NCI-H1694 treated with DMSO at 0.1 percent for 48 hours (cell line): ENCODE measurements at places on chromosomes 5 and 9.

- no peak for DNase-seq
Observed at GRCh38 chr9:129336130-129336528, 158.1 kb upstream of the IER5L start.

DNA sequence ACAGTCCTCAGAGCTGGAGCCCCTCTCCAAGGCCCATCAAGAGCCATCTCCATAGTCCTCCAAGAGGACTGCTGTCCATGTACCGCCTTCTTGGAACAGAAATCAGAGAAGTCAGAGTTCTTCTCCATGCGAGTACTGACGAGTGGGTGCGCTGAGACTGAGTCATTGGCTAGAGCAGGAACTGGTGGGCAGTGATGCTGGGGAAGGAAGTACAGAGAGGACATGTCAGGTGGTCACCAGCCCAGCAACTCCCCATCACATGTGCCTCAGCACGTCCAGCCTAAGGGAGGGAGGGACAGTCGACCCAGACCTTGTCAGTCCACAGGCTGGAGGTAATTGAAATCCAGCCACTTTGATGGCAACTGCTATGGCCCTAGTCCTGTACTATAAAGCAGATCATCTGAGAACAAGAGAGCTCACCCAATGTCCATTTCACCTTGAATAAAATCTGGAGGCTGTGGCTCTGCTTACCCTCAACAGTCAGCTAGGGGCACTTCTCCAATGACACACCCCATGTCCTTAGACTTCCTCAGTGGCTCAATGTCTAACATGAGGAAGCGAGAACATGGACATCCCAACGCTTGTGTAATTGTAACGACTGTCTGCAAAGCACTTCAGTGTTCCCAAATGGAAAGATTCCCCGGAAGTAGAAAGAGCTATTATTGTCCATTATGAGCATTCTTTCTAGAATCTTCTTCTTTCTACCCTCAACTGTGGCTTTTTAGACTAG is 15.0 kb upstream of the FBP1 start:
- DNase-seq = no peak

DNA sequence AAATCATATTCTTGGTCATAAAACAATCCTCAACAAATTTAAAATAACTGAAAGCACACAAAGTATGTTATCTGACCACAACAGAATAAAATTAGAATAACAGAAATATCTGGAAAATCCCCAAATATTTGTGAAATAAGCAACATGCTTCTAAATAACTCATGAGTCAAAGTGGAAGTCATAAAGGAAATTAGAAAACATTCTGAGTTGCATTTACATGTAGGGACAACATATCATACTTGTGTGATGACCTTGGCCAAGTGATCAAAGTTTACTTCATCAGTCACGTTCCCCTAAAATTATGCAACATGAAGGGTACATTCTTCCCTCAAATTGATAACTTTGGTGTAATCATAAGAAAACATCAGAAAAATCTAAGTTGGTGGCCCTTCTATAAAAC is 64.7 kb downstream of the CSF2 start:
- no peak for DNase-seq

GRCh38 chr5:178489271-178489976 is 100.8 kb downstream of the COL23A1 start:
- no peak for DNase-seq

DNA sequence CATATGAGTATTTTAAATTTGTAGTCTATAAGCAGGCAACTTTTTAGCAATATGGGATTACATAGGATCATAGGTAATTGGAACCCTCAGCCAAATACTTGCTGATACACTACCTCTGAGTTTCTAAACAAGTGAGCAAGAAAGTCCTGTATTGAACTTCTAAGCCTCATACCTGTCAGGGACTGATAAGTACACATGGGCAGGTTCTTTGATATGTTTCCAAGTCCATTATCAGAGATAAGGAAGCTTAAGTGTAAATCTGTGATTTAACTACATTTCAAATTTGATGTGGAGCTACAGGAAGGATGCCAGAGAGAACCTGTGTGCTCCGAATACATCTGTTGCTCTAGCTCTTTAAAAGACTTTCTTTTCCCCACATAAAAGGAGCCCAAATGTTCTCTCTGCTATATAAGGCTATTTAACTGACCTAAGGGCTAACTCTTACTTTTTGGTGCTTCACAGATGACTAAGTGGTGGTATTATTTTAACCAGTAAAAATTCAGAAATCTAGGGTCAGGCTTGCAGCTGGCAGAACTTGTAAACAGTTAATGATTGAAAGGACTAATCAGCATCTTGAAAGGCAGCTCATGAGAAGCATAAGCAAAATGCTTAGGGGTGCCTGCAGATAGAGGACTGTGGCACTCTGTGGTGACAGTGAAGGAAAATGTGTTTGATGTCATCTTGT is 228.6 kb downstream of the NR3C1 start:
- DNase-seq = no peak

DNA sequence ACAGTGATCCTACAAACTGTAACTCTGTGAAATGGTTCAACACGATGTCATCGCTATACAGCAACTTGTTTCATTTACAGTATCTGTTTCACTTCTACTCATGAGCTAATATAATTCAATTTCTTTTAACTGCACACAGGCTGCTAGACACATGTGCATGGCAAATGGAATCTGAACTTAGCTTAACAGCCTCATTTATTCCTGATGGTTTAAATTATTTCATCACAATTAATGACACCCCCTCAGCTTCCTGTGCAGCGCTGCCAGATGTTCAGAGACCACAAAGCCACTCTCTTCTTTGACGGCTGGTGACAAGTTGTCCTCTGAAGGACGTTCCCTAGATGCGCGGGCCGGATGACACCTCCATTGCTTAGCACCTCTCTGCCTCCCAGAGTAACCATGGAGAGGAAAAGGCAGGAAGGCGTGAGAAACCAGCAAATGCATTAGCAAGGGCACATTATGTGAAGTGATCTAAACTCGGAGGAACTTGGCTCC is 191.1 kb downstream of the BNC2 start:
- DNase-seq = no peak

DNA sequence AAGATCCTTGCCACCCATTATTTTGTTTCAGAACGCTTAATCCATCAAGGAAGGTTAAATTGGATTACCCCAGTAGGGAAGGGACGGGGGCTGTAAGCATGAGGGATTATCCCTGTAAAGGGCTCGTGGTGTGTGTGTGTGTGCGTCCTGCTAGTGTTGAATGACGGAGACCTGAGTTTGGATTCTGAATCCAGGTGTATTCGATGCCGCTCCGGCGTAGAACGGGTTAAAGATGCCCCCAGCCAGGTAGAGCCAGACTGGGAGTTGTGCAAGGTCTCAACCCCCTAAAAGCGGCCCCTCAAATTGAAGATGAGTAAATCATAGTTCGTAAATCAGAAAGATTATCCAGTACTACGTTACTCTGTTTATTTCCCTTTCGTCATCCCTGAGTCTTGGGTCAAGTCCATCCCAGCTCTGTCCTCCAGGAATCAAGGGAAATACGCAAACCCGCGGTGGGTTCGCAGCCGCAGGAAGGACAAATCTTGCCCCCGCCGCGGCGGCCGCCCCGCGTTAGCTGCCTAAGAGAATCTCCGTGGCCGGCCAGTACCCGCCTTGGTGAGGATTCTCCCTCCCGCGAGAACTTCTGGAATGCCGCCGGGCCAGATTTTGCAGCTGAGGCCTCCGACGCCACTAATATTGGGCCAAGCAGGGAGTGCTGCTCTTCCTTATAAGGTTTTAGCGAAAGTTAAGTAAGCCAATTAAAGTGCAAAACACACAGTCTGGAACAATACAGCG is 586 bp upstream of the MTAP start:
- DNase-seq = no peak

GRCh38 chr5:177475563-177476427 is 2.4 kb upstream of the DBN1 start:
- DNase-seq = no peak

- DNase-seq = no peak
Observed at GRCh38 chr5:170596482-170597044, 92.7 kb downstream of the KCNIP1 start.

GRCh38 chr9:131290036-131290766 is 678 bp downstream of the PLPP7 start:
- DNase-seq = no peak

- DNase-seq = no peak
Observed at GRCh38 chr9:113973963-113974413, 97.9 kb downstream of the ZNF618 start.
